ENCODE measurements at places on chromosomes 3 and 15.

- DNase-seq = no peak
Observed at GRCh38 chr3:150653110-150653561, 50.0 kb downstream of the SELENOT start.

- no peak for DNase-seq
Observed at GRCh38 chr15:56942118-56942517, 23.7 kb downstream of the TCF12 start.

DNA sequence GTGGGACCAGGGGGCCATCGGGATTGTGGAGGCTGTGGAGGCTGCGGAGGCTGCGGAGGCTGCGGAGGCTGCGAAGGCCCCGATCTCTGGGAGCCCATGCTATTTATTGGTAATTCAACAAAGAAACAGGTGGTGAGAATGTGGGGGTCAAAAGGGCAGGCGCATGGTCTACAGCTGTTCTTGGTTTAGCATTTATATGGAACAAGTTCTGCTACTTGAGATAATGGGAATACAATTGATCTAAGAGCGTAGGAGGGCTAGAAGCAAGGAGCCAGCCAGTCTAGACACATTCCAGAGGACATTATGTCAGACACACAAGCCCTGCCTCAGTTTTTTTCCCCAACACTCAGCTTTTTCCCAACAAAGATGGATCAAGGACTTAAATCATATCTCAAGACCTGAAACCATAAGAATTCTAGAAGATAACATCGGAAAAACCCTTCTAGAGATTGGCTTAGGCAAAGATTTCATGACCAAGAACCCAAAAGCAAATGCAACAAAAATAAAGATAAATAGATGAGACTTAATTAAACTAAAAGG lies 20.1 kb downstream of the C3orf80 start:
- DNase-seq = no peak

DNA sequence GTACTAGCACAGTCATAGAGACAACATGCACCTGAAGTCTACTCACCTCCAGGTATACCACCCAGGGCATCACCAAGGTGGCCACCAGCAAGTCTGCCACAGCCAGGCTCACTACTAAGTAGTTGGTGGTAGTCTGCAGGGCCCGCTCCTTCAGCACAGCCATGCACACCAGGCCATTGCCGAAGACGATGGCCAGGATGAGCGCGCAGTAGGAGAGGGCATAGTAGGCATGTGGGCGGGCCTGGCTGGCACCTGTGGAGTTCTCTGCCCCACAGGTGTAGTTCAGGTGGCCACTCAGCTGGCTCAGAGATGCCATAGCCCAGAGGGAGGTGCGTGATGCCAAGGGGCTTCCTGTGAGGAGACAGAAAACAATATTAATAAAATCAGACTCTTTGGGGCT lies 7.2 kb downstream of the DRD3 start:
- no peak for DNase-seq

DNA sequence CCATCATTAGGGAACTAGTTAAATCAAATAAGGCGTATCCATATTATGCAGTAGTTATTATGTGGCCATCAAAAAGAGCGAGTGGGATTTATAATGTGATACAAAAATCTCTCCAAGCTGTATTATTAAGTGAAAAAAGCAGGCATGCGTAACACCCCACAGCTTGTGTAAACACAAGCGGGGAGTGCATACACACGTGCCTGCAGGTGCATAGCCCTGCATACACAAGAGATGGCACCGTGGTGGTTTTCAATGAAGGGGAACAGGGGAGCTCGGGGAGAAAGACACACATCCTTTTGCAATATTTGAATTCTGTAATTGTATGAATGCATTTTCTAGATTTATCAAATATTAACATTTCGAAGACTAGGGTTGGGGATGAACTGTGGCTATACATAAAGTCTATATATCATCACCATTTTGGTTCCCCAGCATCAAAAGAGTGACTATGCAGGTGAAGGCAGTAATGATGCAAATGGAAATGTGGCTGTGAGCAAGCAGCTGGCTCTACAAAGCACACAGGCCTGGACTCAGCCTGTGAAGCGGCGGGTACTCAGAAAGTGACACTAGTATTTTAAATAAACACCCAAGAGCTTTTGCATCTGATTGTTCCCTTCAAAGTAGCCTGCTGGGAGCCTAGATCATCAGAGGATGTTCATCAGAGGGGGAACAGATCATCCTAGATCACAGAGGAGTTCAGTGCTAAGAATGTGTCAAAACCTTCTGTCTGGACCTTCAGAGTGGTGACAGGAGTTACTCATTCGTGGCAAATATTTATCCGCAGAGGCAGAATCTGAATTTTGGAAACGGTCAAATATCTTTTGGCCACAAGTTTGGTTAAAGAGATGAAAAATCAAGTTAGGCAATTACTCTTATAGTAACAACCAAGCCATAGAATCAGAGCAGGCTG lies 9.4 kb upstream of the KIF7 start:
- DNase-seq = no peak

- DNase-seq = peak; percentile 53
Observed at GRCh38 chr3:184524981-184525336, 36.6 kb upstream of the EPHB3 start.

- no peak for DNase-seq
Observed at GRCh38 chr3:101512396-101512645, 691 bp downstream of the SENP7 start.

DNA sequence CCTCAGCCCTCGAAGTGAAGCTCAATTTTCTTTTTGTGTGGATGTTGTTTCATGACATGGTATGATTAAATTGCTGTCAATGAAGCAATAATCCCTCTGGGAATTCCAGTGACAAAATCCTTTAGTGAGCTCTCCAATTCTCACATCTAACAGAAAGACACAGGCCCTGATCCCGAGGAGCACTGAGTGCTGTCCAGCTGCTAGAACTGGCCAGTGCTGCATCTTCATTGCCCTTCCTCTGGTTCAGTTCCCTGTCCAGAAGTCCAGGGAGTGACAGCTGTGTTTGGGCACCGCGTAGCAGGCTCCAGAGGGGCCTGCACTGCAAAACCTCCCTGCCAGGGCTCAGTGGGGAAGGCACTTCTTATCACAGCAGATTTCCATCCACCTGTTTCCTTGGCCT lies 516.8 kb upstream of the ATP11B start:
- peak; percentile 1 for DNase-seq

GRCh38 chr15:69498987-69499386 lies 46.4 kb downstream of the RPLP1 start:
- no peak for DNase-seq

GRCh38 chr15:67024314-67024997 lies 40.9 kb upstream of the SMAD3 start:
- peak; percentile 96 for DNase-seq

DNA sequence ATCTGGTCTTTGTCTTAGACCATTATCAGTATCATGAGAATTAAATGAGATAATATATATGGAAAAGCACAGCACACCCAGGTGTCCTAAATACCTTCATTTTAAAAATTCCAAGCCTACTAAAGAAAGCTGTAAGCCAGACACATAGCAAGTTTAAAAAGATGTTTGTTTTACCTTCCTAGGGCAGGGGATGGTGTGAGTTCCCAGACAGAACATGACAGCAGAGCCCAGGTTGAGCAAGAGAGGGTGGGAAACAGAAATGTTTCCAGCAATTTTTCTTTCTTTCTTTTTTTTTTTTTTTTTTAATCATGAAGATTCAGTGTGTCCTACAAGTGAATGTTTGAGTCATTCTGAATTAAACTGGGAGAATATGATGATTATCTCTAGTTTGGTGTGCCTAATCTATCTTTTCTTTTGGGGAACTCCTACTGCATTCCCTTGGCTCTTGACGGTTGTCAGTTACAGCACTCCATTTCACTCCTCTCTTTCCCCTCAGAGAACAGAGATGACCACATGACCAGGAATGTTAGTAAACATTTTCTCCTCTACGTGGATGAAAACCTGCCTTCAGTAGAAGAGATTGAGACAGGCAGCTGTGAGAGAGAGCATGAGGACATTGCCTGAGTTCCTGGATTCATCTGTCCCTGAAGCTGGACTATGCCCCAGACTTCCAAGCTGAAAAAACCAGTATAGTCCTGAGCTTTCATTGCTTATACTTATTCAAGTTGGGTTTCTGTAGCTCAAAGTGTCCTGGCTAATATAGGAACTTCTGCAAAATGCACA lies 54.5 kb upstream of the ARL14 start:
- DNase-seq = no peak

DNA sequence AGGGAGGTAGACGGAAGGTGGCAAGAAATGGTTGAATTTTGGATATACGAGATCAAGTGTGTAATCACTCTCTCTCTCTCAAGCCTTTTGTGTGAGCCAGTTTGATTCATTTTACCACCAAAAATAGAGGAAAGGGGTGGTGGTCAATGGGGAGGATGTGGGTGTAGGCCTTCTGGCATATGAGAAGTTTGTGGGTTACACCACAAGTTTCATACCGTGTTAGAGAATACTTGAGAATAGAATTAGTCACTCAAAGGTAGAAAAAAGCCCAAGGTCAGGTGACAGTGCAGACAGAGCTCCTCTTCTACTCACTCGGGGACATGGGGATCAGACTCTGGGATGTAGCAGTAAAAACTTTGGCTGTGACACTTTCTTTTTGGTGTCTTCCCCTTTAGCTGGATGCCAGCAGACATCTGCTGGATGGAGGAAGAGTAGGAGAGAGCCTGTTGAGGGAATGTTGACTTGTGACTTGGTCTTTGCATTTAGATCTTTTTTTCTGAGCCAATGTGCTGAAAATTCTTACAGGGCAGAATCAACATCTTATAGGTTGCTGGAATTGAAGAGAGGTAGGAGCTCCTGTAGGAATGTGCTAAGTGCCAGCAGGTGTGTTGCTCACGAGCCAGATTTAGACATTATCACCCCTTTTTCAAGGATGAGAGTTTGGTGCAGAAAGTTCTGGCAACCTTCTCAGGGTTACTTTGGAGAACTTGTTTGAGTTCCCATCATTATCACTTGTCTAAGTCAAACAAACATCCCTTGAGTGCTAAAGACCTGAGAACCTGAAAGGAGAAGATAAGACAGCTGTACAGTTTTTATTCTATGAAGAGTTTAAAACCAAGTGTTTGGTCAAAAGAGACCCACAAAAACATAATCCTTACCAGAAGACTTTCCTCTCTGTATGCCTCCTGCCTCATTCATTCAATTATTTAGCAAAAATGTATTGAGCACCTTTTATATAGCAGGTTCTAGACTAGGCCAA lies 43.9 kb upstream of the RYK start:
- no peak for DNase-seq

DNA sequence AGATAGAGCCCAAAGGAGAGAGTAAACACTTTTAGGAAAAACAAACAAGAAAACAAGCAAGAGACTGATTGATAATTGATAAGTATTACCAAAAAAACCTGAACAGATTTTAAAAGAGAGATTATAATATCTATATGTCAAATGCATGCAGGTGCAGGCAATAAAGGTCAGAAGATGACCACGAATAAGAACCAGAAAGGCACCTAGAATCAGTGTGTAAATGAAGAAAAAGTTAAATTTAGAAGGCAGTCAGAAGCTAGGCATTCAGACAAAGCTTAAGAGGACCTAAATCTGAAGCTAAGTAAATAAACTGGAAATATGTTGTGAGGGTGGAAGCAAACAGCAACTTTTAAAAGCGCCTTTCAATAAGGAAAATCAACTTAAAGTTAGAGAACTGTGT lies 16.3 kb downstream of the IQCB1 start:
- no peak for DNase-seq

DNA sequence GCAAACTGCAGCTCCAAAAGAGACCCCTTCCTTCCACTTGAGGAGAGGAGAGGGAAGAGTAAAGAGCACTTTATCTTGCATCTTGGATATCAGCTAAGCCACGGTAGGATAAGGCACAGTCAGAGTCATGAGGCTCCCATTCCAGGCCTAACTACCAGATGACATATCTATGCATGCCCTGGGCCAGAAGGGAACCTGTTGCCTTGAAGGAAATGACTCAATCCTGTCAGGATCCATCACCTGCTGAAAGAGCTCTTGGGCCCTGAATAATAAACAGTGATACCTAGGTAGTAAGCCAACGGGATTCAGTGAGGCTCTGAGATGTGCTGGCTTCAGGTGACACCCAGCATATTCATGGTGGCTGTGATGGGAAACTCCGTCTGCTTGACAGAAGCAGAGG lies 118.5 kb upstream of the EPHA3 start:
- DNase-seq = no peak

DNA sequence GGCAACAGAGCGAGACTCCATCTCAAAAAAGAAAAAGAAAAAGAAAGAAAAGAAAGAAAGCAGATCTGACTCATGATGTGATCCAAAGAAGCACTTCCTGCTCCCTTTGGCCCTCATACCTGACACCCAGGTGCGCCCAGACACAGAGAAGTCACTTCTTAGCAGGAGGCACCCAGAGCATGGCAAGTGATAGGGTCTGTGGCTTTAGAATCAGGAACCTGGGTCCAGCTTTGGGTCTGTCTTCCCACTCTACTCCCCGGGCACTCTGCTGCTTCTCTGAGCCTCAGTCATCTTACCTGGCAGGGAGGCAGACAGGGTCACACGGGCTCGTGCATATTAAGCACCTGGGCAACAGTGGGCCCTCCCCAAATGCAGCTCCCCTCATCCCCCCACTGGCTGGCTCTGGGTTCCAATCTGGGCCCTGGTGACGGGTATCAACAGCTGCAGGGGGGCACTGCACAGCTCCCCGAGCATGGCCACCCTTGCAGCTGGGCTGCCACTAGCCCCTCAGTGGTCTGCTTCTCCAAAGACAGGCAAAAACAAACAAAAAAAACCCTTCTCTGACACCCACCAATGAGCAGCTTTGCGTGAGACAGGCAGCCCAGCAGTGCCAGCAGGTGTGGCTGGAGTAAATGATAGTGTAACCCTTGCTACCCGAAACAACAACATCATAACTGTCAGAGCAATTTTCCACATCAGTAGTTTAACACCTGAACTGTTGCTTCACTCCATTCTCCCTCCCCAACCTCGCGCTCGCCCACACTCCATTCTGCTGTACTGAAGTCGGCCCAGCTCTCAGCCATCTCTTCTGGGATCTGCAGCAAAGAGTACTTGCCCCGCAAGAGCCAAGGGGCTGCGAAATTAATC lies 99.8 kb downstream of the MEGF11 start:
- peak; percentile 37 for DNase-seq

DNA sequence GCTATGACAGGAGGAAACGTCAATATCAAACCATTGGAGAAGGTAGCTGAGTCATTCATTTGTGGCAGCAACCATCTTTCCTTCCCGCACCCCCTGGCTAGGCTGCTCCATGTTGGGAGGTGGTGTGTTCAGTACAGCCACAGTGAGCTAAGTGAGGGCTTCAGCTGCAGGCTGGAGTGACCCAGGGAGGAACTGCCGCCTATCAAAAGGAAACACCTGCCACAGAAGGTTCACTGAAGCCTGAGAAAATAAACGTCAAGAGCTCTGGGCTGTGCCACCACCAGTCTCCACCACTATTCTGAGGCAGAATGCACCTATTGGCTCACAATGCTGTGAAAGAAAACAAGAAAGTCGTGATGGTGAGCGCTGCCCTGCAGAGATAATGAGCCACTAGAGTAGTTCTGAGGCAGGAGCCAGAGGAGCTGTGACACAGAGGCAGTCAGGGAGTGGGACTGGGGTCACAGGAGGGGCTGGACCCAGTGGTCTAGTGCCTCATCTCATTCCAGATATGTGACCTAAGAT lies 34.8 kb upstream of the CD47 start:
- DNase-seq = peak; percentile 25

DNA sequence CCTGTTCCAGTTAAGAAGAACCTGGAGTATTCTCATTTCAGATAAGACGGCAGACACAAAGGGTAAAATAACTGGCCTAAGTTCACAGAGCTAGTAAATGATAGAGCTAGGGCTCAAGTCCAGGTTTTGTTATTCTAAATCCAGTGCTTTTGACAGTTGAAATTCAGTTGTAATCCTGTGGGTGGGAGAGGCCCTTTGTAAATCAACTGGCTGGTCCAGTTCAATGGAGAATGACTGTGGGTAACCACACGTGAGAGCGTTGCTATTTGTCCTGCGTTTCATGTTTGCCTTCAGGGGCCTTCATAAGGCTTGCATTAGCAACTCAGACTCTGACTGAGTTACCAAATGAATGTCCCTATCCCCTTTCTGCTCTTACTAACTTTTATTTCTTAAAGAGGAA lies 24.2 kb upstream of the CD96 start:
- no peak for DNase-seq
